Erythroblast (primary cell): ENCODE measurements at places on chromosomes 2 and 18.
A peak's percentile ranks its signal among the peaks of the same experiment; 100 is the strongest.

- DNase-seq = no peak
Observed at GRCh38 chr2:65583061-65583460, 150.7 kb upstream of the SPRED2 start.

- peak; percentile 62 for DNase-seq
Observed at GRCh38 chr2:177639262-177639914, 246.8 kb downstream of the AGPS start.

DNA sequence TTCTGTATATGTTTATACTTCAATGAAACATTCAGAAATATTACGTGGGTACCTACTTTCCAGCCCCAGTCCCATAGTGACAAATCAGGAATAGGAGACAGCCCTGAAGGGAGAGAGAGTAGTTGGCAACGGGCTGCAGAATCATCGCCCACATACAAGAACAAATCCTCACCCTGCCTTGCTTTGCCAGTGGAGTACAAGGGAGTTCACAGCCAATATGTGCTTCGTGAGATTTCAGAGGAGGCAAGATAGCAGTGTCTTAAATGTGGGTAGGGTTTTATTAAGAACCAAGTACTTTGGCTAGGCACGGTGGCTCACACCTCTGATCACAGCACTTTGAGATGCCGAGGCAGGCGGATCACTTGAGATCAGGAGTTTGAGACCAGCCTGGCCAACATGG, 40.3 kb upstream of the PKDCC start:
- no peak for DNase-seq

- DNase-seq = no peak
Observed at GRCh38 chr2:12110074-12110473, 363.6 kb downstream of the LPIN1 start.

DNA sequence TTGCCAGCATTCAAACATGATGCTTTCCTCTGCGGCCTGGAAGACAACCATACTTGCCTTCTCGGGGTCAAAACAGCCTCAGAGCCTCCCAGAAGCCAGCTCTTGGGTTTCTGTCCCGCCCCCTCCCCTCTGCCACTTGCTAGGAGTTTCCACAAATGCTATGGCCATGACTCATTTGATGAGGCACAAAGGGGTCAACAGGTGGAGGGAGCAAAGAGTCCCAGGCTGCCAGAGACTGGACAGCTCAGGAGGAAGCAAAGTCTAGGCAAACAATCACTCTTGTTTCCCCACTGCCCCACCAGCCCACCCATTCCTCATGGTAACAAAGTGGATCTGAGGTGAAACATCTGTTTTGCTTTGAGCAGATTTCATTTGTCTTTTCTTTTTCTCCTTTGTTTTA, 551.1 kb downstream of the TNS1 start:
- no peak for DNase-seq

GRCh38 chr18:28078298-28078697, 98.6 kb downstream of the CDH2 start:
- no peak for DNase-seq

- DNase-seq = no peak
Observed at GRCh38 chr2:43220229-43220751, 6.1 kb downstream of the ZFP36L2 start.

GRCh38 chr2:16615246-16615645, 50.4 kb downstream of the CYRIA start:
- no peak for DNase-seq

DNA sequence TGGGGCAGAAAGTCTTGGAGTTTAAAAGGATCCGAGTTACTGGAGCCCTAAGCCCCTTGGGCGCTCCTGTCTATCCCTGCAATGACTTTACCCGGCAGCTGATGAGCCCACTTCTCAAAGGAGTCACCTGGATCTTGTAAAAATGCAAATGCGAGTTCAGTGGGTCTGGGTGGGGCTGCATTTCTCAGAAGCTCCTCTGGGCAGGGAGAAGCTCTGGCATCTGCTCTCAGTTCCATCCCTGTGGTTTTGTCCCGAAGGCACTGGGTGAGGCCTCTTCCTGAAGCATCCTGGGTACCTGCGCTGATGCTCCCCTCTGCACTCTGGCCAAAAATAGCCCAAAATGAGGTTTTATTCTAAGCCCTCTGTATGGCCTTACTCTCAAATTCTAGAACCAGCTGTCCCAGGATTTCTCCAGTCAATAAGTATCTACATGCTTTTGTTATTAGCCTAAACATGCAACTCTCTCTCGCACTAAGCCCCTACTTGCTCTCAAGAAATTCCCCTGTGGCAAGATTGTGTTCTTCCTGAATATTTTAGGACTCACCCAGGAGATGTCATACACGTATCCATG, 167.8 kb upstream of the APCDD1 start:
- DNase-seq = no peak

DNA sequence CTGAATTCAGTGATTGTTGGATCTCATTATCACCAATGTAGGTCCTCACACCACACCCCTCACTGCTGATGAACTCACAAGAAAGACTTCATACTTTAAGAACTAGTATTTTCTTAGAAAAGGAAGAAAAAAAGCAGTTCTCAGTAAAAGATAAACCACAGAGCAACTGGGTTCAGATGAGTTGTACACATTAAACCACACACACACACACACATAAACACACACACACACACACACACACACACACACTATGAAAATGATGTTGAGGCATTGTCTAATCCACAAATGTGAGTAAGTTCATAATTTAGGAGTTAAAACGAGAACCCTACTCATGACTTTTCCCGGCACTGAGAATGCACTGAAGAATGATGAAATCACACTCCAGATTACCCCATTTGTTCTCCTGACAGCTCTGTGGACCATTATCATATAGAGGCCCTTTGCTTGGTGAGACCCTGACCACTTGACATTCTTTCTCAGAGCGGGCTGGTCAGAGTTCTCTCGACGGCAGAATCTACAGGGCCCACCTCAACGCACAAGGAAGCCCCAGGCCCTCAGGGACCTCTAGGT, 106.2 kb downstream of the BCL2 start:
- DNase-seq = peak; percentile 54

DNA sequence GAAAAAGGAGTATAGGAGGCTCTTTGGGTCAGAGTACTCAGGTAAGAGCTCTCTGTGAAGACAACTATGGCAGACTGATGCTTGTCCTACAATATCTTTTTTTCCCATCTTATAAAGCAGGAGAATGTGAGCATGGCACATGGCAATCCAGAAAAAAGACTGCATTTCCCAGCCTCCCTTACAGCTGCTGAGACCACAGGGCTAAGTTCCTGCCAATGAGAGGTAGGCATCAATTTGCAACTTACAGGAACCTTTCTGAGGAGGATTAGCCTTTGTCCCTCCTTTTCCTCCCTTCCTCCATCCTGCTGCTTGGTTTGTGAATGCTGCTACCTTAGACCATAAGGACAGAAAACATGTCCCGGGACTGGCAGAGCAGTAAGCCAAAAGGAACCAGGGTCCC, 37.8 kb upstream of the ST8SIA5 start:
- DNase-seq = no peak

GRCh38 chr2:134035605-134036370, 218.1 kb upstream of the MGAT5 start:
- DNase-seq = no peak

- DNase-seq = no peak
Observed at GRCh38 chr2:173150087-173150486, 74.4 kb downstream of the MAP3K20 start.

- DNase-seq = no peak
Observed at GRCh38 chr2:163175294-163175693, 336.7 kb upstream of the KCNH7 start.

- DNase-seq = no peak
Observed at GRCh38 chr2:239201531-239201876, 199.3 kb downstream of the HDAC4 start.

DNA sequence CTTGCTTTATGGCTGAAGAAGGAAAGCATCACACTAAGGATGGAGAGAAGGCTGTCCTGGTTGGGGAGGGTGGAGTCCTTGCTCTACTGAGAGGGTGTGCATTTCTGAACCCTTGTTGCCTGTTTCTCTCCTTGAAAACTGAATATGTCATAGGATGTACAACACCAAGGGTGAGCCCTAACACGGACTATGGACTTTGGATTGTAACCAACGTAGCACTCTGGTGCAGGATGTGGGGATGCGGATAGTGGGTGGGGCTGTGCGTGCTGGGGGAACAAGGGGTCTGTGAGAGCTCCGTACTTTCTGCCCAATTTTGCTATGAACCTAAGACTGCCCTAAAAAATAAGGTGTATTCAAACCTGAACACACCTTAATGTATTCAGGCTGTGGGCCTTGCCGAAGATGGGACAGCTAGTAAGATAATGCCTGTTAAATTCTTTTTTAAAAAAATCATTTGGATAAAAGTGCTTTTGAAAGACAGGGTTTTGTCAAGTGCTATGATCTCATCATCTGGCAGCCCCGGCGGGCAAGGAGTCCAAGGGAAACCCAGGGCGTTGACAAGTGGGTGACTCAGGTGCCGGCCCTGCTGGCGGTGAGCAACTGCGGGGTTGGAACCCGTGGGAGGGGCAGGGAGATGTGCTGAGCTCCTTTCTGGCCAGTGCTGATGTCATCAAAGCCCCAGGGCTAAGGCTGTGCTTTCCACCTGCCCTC, 54.0 kb downstream of the GATA6 start:
- peak; percentile 25 for DNase-seq

DNA sequence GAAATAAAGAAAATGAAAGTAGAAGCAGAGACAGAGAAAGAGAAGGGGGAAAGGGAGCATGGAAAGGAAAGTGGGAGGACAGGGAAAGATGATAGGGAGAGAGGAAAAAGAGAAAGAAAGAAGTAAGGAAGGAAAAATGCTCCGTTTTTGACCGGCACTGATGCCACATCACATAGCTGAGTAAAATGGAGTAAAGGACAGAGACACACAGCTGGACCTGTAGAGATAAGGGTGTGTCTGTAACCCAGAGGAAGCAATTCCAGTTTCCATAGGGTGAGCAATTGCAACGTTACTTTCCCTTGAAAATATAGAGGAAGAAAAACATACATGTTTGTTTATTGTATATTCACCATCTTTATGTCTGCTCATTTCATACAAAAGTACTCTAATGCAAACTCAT, 1866.9 kb upstream of the PIK3C3 start:
- no peak for DNase-seq

- no peak for DNase-seq
Observed at GRCh38 chr18:8046441-8046840, 479.3 kb downstream of the PTPRM start.

DNA sequence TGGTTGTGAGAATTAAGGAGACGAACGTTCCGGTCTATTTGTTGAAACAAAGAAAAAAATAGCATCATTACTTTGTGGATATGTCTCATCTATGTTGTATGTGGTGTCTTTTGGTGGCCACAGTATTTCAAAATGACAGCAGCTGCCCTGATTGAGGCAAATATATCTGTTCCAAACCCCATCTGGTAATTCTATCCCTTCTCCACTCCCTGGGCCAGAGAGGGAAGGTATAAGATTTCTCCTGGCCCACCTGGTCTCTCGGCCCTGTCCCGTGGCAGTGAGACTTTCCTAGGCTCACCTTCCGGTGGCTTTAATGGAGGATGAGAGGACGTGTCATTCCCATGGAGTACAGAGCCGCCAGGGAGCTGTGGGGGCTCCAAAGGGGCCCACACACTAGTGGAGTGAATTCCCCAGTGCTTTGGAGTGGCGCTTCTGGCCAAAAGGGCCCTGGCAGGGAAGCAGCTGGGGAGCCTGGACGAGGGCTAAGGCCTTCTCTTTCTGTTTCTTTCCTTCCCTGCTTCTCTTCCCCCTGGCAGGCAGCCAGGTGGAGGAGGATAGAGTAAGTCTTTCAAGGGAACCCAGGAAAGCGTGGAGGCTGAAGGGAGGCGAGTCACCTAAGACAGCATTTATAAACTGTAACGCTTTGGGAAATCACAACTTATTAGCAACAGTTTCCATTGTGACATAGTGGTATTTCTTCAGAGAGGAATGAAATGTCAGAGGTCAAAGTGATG, 5.6 kb downstream of the FOSL2 start:
- DNase-seq = no peak

DNA sequence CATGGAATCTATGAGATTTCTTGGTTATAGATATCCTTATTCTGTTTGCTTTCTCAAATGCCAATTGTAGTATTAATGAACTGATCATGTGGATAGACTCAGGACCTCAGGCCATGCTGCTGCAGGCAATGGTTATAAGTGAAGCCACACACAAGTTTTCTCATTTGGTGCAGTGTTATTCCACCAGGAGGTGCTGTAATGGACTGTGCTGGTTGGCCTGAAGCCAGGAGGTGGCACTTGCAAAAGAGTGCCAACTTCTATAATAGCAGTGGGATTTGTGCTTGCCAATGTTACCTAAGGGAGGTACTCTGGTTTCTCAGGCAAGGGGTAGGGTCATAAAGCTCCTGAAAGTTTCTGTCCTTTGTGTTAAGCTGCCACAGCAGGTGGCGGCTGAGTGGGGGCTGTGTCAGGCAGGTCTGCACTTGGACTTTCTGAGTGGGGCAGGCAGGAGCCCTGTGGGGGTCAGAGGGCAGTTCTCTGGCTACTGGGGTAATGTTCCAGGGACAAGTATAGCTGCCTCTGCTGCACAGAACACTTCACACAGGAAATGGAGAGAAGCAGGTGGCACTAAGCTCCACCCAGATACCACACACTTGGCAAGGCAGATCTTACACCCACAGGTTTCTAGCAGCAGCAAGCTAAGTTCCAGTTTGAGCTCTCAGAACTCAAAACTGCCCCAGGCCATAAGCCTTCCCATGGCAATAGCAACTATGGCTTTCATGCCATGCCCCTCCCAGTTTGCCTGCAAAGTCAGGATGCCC, 352.6 kb upstream of the CWC22 start:
- peak; percentile 3 for DNase-seq

DNA sequence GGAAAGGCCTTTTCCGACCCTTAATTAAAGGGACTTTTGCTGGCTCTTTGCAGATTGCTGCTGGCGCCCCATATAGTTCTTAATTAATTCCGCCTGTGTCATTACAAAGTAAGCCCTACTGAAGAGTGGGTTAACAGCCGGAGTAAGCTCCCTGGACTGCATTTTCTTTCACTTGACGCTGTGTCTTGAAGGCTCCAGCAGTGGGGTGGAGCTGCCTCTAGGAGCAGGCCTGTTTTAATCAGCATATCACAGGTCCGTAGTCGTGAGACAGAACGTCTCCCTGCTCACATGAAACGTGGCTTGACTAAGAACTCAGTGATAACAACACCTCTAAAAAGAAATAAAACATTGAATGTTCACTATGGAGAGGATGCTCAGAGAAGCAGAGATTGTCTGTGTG, 329.9 kb upstream of the RAB12 start:
- no peak for DNase-seq
